Esophagus squamous epithelium (tissue), 5 donors: ENCODE measurements at places on chromosomes 3 and 15.

GRCh38 chr15:31447931-31448634 is 121.4 kb downstream of the KLF13 start:
- no peak for DNase-seq

GRCh38 chr3:127145266-127145665 is 47.7 kb upstream of the PRR23E start:
- no peak for DNase-seq

GRCh38 chr3:4065085-4065484 is 238.1 kb upstream of the SETMAR start:
- no peak for DNase-seq

GRCh38 chr15:75790631-75791336 is 52.5 kb upstream of the UBE2Q2 start:
- no peak for DNase-seq

DNA sequence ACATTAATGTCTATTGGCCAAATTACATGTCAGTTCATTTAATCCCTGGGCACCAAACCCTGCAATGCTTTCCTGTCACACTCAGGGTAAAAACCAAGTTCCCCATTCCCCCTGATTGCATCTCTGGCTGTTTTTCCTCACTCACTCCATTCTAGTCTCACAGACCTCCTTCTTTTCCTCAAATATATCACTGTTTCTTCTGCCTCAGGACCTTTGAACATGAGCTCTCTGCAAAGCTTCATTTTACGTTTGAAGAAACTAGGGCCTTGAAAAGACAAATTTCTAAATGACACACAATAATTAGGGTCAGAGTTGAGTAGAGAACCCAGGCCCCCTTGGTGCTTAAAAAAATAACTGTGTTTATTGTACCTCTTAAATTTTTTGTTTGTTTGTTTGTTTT is 230.6 kb downstream of the THRB start:
- no peak for DNase-seq
